PC-3 (cell line): ENCODE measurements at places on chromosomes 12 and 14. TPM values are rescaled to one million over a fixed set of nuclear protein-coding genes. Genes with fewer than 3 reads are reported as not detected.

KRT71 gene
- total RNA-seq, result not detected in 2 replicates

KRT79 gene
- total RNA-seq, result 0.46 TPM in 1 of 2 replicates, not detected in the other

- no peak for DNase-seq
Measured at GRCh38 chr12:54443446-54443845, 24.4 kb upstream of the ITGA5 start.

GRCh38 chr12:86959766-86960458 is 703.7 kb upstream of the MGAT4C start:
- no peak for DNase-seq

DNA sequence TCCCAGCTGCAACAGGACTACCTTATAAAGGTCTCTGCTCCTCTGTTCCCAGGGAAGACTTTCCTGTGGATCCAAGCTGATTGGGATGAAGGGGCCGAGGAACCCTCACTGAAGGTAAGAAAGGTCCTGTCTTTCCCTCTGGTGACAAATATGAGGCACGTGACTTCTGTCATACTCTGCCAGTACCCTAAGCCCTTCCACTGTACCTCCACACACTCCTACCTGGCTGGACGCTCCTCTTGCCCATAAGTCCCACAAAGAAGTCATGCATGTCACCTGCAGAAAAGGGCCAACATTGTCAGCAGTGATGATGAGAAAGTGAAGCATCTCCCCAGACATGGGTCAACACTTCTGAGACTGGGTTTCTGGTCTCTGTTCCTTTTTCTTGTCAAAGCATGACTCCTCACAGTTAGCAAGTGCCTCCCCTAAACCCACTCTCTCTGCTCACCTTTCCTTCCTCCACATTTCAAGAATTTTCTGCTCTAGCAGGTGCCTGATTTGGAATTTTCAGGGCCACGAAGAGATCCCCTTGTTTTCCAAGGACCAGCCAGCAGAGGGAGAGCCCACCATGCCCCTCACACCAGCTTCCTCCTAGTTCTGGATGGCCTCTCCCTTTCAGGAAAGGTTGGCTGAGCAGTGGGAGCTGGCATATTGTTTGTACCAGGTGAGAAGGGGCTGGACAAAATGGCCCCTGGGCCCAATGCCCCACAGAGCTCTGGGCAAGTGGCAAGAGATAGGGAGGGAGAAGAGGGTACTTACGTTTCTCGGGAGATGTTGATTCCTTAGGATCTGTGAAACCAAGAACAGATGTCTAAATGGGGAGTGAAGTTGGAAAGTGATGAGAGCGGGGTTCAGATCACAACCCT is 3.5 kb downstream of the TAC3 start:
- DNase-seq, result no peak

DNA sequence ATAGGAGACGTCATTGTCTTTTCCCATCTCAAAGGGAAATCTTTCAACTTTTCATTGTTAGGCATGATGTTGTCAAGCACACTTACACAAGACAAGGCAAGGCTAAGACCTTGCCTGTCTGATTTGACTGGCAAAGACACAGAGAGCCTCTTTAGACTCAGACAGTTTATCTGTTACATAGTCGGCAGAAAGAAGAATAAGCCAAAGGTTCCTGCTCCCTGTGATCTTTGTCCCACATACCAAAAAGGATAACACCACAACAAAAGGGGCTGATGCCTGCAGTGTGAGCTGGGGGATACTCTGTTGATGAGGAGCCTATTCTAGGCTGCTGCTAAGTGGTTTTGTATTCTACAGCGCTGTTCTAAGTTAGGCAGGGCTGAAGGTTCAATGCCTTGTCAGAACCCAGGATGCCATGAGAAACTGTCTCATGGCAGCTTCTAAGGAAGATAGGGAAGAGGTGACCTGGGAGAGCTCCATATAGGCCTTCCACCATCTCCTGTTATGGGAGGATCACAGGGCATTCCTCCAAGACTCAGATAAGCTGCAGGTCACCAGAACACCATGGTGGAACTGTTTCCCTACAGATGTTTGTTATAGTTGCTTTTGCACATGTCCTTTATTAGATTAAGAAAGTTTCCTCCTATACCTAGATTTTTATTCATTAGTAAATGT is 12.7 kb downstream of the ERC1 start:
- no peak for DNase-seq

DNA sequence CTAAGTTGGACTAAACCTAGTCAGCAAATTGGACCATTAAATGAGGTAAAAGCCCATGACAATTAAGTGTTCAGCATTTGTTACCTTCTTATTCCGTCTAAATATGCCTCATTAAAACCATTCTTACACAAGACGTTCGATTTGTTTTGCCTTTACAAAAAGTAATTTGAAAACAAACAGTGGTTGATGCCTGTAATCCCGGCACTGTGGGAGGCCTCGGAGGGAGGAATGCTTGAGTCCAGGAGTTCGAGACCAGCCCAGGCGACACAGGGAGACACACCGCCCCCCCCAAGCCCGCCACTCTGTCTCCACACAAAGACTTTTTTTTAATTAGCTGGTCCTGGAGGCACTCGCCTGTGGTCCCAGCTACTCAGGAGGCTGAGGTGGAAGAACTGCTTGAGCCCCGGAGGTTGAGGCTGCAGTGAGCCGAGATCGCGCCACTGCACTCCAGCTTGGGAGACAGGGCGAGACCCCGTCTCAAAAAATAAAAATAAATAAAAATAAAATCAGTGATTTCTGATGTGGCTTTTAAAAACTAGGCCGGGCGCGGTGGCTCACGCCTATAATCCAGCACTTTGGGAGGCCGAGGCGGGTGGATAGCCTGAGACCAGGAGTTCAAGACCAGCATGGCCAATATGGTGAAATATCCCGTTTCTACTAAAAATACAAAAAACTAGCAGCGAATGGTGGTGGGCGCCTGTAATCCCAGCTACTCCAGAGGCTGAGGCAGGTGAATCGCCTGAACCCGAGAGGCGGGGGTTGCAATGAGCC is 856 bp upstream of the EIF4B start:
- no peak for DNase-seq

DNA sequence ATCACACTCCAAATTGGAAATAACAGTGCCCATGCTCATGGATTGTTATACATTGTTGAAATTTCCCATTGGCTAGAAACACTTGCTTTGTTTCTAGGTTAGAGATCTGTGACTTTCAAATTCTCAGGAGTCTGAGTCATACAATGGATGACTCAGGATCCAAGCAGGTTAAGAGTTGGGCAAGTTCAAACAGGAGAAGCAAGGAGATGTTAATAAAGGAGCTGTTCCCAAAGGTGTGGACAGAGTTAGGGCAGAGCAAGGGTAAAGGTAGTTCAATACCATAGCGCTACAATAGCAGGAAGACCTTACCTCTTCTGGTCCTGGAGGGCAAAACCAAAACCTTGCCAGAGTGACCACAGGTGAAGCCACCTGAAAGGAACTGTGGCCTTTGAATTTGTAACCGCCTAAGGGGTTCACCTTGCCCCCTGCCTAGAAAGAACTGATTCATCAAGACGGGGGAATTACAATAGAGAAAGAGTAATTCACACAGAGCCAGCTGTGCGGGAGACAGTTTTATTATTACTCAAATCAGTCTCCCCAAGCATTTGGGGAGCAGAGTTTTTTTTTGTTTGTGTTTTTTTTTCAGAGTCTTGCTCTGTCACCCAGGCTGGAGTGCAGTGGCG is 4.2 kb upstream of the AMN1 start:
- peak; percentile 91 for DNase-seq

GRCh38 chr12:77577791-77578190 is 252.9 kb upstream of the NAV3 start:
- DNase-seq, result no peak

DNA sequence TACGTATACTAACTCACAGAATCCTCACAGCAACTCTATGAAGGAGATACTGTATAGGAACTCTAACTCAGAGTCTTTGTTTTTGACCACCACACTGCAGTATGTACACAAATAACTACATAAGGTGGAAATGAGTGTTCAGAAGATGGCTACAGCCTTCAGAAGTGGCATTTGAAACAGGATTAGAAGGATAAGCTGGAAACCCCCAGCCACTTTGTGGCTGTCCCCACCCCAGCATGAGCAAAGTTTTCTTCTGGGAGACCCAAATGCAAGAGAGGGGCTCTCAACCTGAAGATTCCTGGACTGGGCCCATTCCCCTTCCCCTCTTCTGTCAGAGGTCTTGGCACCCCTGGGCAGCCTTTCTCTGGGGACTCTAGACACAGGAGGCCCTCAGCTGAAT is 43.2 kb upstream of the PNMA1 start:
- no peak for DNase-seq

- peak; percentile 56 for DNase-seq
Measured at GRCh38 chr12:69027411-69027881, 94.5 kb upstream of the CPM start.
